Smooth muscle cell of bladder (primary cell): ENCODE measurements at places on chromosomes 5 and 9. TPM values are rescaled to one million over a fixed set of nuclear protein-coding genes. Genes with fewer than 3 reads are reported as not detected.

The CDX1 gene
- under 0.01 and 0.09 TPM in 2 replicates for total RNA-seq

The TAS2R1 gene
- not detected in 2 replicates for total RNA-seq

The MCC gene
- 64.7 and 91.6 TPM in 2 replicates for total RNA-seq

The GPRIN1 gene
- total RNA-seq, result 1.1 and 1.3 TPM in 2 replicates

The LRRC19 gene
- not detected in 2 replicates for total RNA-seq

The WDR38 gene
- total RNA-seq, result not detected in 2 replicates

The SEC61B gene
- total RNA-seq, result 80.3 and 102 TPM in 2 replicates

The ELP1 gene
- total RNA-seq, result 27.4 and 33.5 TPM in 2 replicates

The TXN gene
- total RNA-seq, result 408 and 464 TPM in 2 replicates

The HSPB3 gene
- total RNA-seq, result not detected in 2 replicates

The CCL27 gene
- not detected in 2 replicates for total RNA-seq

The RNF183 gene
- total RNA-seq, result not detected in 2 replicates

The KIF4B gene
- under 0.01 TPM in 1 of 2 replicates, not detected in the other for total RNA-seq

The DOCK2 gene
- total RNA-seq, result 2.0 and 4.4 TPM in 2 replicates

The CDK9 gene
- 35.1 and 43.4 TPM in 2 replicates for total RNA-seq

The NFX1 gene
- 22.0 and 23.3 TPM in 2 replicates for total RNA-seq

The FAM163B gene
- 0.18 and 0.28 TPM in 2 replicates for total RNA-seq

The FGF18 gene
- total RNA-seq, result not detected in 2 replicates

The GRXCR2 gene
- not detected in 2 replicates for total RNA-seq

The FAM170A gene
- not detected in 2 replicates for total RNA-seq

The GPR21 gene
- 0.83 and 1.1 TPM in 2 replicates for total RNA-seq

The C5 gene
- total RNA-seq, result 4.5 and 4.8 TPM in 2 replicates

The PCDHB12 gene
- 0.09 and 0.43 TPM in 2 replicates for total RNA-seq

The PCDH12 gene
- total RNA-seq, result 0.14 and 0.37 TPM in 2 replicates

The OTULINL gene
- total RNA-seq, result 0.09 and 0.14 TPM in 2 replicates

The IL7R gene
- total RNA-seq, result 6.4 and 8.8 TPM in 2 replicates
